Inflammatory macrophage (primary cell): ENCODE measurements at places on chromosomes 4 and X.

- no peak for DNase-seq
Measured at GRCh38 chr4:139392797-139393196, 61.1 kb upstream of the RAB33B start.

DNA sequence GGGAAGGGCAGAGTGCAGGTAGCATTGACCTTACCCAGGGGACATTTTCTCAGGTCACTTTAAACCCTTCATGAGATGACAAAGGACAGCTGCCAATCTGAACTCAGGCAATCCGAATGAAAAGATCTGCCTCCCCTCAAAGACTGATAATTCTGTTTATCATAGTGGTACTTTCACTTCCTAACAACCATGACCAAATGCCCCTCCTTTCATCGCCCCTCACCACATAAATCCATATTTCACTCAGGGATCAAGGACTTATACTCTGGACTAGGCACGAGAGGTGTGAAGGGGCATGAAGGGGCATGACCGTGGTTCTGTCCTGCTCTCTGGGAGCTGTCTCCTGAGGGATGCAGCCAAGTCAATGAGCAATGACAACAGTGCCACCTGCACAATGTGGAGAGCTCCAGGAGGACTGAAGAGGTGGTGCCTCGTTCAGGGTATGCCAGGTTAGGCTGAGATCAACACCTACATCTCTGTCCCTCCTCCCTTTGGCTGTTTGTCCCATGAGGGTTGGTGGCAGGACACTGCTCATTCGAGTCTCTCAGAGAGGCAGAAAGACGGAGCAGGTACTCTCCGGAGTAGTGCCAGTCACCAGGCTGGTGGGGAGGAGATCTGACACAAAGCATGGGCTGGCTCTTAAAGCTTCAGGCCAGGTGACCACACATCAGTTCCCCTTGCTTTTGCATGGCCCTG lies 12.5 kb downstream of the HS3ST1 start:
- no peak for DNase-seq

GRCh38 chr4:115374621-115375020 lies 261.2 kb upstream of the NDST4 start:
- no peak for DNase-seq

GRCh38 chr4:67556436-67556835 lies 2.1 kb upstream of the STAP1 start:
- no peak for DNase-seq

DNA sequence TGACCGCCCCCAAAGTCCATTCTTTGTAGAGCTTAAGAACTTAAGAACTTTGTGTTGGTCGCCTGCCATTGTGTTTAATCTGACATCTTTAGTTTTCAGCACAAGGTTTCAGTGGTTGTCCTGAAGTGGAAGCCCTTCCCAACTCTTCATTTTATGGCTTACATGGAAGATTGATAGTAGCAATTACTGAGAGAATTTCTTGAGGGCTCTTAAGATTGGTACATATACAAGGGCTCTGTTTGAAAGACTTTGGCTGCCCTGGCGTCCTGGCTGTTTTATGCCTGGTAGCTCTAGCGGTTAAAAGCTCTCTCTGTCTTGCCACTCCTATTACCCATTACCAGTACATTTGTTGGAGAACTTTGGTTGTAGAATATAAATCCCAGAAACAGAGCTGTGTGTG lies 75.0 kb downstream of the KDM6A start:
- no peak for DNase-seq

DNA sequence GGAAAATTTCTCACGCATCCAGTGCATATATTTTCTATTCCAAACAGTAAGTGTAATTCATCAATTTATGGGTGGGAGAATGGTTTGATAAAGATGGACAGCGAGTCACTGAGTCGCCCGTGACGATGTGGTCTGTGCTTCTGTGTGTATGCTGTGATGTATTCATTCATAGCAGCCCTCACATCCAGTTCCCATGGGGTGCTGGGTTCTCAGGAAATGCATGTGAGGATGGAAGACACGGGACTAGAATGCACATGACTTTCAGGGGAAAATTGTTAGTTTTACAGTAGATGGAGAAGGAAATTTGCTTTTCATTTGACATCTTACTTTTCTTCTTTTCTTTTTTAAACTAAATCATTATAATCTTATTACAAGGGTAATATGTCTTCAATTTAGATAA lies 152.9 kb downstream of the STOX2 start:
- no peak for DNase-seq

- DNase-seq: no peak
Measured at GRCh38 chr4:137677863-137678262, 145.6 kb upstream of the PCDH18 start.

GRCh38 chr4:151865744-151866591 lies 105.2 kb upstream of the GATB start:
- no peak for DNase-seq

GRCh38 chr4:133151691-133152329 lies 2.7 kb downstream of the PCDH10 start:
- no peak for DNase-seq

GRCh38 chrX:133645977-133646718 lies 230.9 kb upstream of the GPC4 start:
- DNase-seq: peak; percentile 73

- DNase-seq: no peak
Measured at GRCh38 chr4:134178706-134179105, 22.9 kb downstream of the PABPC4L start.

- DNase-seq: no peak
Measured at GRCh38 chrX:17828171-17828570, 32.9 kb downstream of the RAI2 start.

DNA sequence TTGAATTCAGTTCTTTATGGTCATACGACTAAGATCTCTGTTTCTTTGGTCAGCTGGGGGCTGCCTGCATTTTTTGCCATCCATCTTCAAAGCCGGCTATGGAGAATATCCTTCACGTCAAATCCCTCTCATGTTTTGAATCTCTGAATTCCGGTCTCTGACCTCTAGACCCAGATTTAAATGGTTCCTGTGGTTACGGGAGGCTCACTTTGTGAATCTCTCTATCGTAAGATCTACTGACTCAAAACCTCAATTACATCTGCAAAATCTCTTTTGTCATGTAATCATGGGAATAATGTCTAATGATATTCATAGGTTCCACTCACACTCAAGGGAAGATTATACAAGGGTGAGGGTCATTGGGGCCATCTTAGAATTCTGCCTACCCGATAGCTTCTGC lies 5.7 kb upstream of the MPC1L start:
- no peak for DNase-seq

GRCh38 chrX:134512566-134512965 lies 52.6 kb downstream of the HPRT1 start:
- no peak for DNase-seq

DNA sequence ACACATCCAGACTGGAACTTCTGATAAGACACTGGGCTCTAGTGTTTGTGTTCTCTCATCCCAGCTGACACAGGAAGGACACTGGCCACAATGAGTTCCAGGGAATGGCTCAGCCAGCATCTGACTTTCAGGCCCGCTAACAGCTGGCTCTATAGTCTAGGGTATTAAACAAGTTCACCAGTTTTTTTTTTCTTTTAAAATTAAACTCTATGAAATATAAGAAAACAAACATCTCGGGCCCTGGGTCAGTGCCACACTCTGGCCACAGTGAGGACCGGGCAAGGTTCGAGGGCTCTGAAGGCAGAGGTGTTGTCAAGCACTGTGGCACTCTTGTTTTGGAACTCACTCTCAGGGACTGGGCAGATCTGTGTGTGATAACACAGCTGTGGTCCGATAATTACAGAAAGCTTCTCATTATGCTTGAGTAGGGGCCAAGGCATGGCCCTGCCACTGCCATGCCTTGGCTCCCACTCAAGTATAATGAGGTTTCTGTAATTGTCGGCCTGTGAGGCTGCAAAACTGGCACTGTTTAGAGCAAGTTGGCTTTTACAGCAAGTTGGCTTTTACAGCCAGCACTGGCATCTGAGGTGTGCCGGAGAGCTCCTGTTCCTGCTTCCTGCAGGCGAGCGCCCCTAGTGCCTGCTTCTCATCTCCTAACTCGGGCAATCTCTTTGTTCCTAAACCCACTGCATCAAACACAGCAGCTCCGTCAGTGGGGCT lies 62.8 kb downstream of the PPP1R2C start:
- DNase-seq: no peak

- peak; percentile 78 for DNase-seq
Measured at GRCh38 chr4:3201718-3202702, 46.9 kb upstream of the MSANTD1 start.

GRCh38 chr4:128393101-128393704 lies 105.6 kb upstream of the PGRMC2 start:
- DNase-seq: no peak

DNA sequence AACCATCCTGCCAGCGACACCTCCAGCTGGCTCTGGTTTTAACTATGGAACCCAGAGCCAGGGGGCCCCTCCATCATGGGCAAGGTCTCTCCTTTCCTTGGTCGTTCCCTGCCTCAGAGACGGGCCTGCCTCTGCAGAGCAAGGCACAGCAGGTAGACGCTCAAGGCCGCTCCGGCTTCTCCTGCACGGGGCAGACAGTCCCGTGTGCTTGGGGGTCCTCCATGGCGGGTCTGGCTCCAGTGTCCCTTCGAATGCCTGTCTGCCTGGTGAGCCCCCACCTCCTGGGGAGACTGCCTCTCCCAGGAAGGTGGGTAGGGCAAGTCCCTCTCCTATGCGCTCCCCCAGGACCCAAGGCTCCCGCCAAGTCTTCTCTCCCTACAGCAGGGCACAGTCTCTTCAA lies 71.5 kb downstream of the ACOX3 start:
- no peak for DNase-seq

GRCh38 chr4:140870427-140870826 lies 114.2 kb upstream of the TBC1D9 start:
- no peak for DNase-seq

GRCh38 chrX:82658492-82658891 lies 849.6 kb upstream of the POU3F4 start:
- no peak for DNase-seq

DNA sequence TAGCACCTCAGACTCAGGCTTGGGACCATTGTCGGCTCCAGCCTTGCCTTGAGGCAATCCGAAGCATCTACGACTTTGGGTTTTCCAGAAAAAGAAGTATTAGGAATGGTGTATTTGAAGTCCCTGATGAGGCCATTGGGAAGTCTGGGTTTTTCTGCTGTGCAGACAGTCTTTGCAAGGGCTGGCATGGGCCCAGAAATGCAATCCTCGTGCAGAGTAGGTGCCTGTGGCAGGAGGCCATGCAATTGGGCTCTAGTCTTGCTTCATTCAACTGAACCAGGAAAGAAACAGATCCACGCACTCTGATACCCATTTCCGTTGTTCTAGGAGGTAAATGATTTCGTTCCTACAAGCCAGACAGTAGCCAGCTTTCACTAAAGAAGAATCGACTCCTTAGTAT lies 12.4 kb downstream of the ZFP92 start:
- DNase-seq: peak; percentile 29

GRCh38 chrX:137575596-137576255 lies 9.8 kb downstream of the ZIC3 start:
- no peak for DNase-seq

- DNase-seq: no peak
Measured at GRCh38 chr4:120865985-120866384, 56.5 kb downstream of the PRDM5 start.

GRCh38 chr4:99710681-99711345 lies 53.2 kb upstream of the C4orf54 start:
- DNase-seq: no peak

GRCh38 chr4:8081621-8082516 lies 76.7 kb downstream of the ABLIM2 start:
- no peak for DNase-seq

DNA sequence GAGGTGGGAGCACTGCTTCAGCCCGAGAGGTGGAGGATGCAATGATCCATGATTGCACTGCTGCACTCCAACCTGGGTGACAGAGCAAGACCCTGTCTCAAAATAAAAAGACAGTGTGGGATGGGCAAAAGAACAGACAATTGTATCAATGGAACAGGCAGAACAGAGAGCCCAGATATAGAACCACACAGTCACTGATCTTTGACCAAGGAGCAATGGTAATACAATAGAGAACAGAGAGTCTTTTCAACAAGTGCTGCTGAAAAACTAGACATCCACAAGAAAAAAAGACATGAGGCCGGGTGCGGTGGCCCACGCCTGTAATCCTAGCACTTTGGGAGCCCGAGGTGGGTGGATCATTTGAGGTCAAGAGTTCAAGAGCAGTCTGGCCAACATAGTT lies 5.9 kb downstream of the FAM53A start:
- no peak for DNase-seq

DNA sequence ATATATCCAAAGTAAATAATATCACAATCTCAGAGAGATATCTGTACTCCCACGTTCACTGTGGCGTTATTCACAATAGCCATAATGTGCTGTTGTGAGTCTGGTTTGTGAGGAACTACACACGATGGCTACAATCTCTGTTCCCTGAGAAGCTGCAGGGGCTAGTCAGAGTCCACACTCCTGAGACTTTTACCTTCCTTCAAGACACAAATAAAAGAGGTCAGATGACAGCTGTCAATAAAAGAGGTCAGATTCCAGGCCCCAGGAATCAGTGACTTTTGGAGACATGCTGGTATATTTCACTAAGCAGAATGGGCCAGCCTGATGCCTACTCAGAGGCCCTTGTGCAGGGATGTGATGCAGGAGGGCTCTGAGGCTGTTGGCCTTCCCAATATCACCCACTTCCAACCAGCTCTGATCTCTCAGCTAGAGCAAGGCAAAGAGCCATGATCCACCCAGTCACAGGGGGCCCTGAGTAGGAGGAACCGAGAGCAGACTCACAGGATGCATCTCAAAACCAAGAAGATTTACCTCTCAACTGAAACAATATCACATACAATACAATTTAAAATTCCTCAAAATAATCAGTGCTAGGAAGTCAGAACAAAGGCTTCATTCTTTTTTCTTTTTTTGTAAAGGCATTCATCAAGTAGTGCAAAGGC lies 13.8 kb downstream of the FRYL start:
- no peak for DNase-seq

DNA sequence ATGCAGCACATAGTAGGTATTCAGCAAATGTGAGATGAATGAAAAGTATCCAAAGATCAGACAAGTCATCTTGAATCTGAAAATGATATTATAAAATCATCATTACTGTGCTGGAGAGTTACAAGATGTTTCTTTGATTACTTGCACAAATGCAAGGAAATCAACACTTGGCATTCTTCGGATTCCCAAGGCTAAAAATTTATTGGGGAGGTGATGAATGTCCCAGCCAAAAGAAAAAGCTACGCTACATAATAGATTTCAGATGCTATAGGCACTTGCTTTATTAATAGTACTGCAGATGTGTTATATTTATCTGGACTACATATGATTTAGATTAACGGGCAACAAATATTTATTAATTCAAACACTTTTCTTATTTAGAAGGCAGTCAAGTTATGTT lies 286.7 kb upstream of the TENM3 start:
- no peak for DNase-seq

GRCh38 chrX:107574054-107574683 lies 54.1 kb upstream of the PRPS1 start:
- no peak for DNase-seq

- DNase-seq: no peak
Measured at GRCh38 chr4:5845035-5845905, 47.6 kb downstream of the CRMP1 start.

DNA sequence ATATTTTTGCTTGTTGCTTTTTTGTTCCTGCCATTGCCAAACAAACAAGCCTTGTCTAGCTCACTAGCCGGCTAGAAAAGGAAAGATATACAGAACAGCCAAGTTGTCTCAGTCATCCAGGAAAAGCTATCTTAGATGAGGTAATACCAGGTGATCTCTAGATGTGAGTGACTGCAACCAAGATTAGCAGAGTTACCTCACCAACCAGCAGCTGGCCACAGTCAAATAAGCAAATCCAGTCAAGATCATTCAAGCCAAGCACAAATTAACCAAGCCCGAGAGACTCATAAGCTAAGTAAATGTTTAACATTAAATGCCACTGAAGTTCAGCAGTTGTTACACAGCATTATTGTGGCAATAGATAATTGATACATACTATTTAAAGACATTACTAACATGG lies 108.6 kb downstream of the CENPC start:
- DNase-seq: no peak
